NCI-H1105 (cell line): ENCODE measurements at places on chromosomes 1 and 21.
A peak's percentile ranks its signal among the peaks of the same experiment; 100 is the strongest.

DNA sequence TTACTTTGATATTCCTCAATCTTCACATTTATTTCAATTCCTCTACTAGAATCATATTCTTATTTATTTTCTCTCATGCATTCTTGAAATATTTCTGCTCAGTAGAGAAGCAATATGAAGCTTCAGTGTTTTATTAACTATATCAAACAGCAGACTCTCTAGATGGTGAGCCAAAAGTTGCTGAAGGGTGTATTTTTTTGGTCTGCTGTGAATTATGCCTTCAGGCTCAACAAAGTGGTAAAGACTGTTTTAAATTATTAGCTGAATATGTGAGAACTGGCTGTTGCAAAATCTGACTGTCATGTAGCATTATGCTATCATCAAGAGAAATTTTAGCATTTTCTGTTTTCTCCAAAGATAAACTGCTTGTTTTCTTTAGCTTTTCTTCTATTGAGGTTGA is 24.9 kb upstream of the CDC42BPA start:
- DNase-seq, result no peak

- peak; percentile 69 for DNase-seq
Measured at GRCh38 chr1:86774305-86775295, 70.2 kb downstream of the SH3GLB1 start.

DNA sequence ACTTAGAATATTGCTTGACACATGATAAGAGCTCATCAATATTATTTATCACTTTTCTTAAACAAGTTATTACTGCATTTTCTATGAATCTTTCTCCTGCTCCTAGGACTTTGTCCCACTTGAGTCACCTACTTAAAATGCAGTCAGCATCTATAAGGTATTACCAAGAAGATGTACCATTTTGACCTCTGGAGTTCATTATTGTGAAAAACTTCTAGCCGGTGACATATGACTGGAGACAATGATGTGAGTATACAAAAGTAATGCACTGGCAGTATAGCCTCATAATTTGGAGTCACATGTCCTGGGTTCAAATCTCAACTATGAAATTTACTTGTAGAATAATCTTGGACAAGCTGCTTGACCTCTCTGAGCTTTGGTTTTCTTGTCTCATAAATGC is 278.5 kb downstream of the PLPP3 start:
- no peak for DNase-seq

DNA sequence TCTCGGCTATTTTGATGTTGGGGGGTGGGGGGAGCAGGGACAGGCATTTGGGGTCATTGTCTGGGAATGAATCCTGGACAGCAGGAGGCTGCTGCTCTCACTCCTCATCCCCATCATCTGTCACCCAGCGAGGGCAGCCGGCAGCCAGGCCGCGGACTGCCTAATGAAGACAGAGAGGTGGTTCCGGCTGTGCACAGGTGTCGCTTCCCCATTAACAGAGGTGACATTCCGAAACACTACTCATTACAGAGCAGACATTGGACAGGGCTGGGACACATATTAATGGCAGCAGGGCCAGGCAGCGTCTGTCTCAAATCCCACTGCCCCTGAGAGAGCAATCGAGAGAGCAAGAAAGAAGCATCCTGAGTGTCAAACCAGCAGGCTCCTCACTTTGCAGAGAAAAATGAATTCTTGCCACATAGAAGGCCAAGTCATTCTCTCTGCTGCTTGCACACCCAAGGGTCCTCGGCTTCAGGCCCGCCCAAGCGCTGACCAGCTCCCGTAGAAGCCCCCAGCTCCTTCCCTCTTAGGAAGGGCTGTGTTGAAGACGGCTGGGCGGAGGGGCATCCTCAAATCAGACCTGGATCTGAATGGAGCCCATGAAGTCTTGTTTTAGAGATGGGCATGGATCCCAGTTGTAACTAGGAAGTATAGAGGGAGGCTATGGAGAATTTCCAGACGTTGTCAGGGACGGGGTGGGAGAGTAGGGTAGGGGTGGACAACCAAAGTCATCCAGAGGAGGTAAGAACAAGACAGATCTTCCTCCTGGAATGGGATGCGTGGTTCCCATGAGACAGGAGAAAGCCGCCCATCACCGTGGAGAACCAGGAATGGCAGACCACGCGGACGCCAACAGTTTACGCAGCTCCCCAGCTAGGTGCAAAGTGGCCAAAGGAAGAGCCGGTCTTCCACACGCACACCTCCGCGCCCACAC is 8.2 kb upstream of the LEMD1 start:
- no peak for DNase-seq

DNA sequence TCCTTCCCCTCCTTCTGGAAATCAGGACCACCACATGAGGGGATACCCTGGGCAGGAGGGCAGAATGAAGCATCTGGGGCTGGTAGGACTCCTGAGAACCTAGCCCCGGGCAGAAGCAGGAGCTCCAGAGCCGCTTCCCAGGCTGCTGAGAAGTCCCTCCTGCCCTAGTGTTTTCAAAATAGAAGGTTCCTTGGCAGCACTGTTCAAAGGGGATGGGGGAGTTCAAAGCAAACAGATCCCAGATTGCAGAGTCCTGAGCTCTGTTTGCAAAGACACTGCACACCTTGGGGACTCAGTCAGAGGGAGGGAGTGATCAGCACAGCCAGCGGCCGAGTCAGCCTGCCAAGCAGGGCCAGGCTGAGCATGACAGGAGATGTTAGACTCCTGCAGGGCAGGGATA is 177.8 kb downstream of the PTPRU start:
- DNase-seq, result no peak
